ENCODE measurements at places on chromosomes 16 and 17.

DNA sequence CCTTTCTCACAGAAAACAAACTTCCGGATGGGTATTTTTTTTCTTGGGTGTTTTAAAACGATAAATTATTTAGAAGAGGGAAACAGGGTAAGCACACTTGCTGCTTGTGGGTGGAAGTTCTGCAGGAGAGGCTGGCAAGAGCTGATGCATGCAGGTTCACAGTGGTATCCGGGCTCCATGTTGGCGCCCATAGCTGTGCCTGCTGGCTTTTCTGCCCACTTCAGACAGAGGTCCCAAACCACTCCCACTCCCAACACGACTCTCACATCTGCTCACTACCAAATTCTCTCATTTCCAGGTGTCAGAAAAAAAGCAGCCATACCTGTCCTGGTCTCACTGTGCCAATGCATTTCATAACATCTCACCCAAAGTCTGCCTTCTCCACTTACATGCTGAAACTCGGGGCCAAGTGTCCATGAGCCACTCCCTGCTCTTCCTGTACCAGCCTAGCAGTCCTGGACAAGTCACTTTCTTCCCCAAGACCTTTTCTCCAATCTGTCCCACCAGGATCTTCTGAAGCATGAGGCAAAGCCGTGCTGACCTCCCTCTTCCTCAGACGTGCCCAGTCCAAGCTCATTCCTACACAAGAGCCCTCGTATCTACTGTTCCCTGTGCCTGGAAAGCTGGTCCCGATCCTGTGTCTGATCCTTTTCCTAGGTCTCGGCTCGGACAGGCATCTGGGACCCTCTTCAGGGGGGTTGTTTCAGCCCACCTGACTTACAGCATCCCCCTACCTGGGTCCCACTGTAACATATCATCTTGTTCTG is 1.5 kb downstream of the CD300LF start:
- no peak for DNase-seq

DNA sequence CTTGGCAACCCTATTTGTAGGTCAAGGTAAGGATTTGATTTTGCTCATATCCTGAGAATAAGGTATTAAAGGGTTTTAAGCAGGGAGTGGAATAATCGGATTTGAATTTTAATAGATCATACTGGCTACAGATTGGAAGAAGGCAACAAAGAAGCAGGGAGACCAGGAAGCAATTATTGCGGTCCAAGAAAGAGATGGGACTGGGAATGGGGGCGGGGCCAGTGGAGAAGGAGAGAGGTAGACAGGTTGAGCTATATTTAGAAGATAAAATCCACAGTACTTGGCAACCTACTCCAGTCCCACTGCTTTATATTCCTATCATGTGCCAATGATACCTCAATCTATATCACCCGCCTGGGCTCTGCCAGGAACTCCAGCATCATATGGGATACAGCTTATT is 5.8 kb upstream of the NOL11 start:
- no peak for DNase-seq

DNA sequence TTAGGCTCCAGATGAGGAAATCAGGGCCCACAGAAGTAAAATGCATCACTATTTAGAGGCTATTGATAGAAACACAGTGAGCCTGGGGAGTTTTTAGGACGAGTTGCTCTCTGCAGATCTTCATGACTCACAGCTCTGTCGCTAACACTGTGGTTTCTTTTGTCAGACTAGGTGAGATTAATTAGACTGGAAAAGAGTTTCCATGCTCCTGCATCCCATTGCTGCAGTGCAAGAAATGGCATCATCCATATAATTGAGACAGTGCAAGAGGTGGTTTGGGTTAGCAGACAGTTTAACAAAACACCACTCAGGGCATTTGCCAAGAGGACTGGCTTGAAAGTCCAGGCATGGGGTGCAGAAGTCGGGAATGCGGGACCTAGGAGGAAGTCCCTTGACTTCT is 198.8 kb upstream of the CACNG5 start:
- DNase-seq, result no peak

- no peak for DNase-seq
These were observed 92.2 kb upstream of the CACNG3 start for GRCh38 chr16:24163935-24164334.

DNA sequence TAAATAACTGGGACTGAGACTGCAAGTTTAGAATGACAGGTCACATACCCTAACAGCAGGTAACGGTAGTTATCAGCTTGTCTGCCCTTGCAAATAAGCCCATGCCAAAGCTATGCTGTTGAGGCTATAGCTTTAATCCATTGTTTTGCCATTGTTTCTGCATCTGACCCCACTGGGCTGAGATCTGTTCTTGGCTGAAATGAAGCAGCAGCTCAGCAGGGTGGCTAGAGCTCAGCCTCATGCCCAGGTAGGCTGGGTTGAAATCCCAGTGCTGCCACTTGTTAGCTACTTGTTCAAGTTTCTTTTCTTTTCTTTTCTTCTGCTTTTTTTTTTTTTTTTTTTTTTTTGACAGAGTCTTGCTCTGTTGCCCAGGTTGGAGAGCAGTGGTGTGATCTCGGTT is 40.1 kb downstream of the NKD1 start:
- DNase-seq, result no peak

Measured in iPS-NIHi11 (cell line).